ENCODE measurements at places on chromosomes 6 and 20.

DNA sequence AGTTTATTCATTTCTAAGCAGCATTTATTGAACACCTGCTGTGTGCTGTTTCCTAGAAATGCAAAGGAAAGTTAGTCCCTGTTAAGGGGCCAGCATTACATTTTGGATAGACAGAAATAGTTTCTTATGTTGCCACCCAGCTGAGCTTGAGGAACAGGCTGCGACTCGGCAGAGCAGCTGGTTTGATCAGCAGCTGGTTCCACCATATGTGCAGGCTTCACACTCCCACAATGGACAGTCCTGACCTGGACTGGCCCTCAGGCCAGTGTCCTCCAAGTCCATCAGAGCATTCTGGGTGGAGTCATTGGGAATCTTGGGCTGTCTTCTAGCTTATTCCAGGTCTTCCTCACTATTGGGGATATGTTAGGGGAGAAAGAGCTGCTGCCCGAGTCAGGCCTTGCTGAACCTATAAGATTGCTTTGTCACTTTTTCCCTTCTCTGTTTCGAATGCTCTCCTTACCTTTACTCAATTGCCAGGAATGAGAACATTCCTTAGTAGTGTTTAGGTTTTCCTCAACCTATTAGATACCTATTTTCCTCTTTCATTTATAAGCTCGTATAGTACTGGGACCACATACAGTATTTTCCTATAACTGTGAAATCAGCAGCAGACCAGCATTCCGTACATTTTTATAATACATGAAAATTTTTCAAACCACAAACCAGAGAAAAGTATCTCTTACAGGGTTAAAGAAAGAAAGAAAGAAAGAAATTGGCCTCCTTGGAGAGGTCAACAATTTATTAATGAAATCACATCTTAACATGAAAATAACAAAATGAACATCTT, 203.0 kb downstream of the FARS2 start:
- no peak for DNase-seq

DNA sequence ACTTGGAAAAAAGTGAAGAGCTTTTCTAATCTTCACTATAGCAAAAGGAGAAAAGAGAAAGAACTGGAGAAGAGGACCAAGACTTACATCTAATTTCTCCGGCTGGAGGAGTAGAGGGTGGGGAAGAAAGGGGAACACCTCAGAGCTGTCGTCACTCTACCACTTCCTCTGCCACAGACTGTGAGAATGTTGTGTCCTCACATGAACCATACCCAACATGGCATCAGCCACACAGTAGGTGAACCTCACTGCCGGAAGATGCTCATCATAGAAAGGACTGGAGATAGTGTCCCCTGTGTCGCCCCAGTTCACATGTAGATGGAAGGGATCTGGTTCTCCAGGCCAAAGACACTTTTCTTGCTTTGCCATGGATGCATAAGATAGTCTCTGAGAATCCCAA, 604.4 kb upstream of the NOX3 start:
- no peak for DNase-seq

DNA sequence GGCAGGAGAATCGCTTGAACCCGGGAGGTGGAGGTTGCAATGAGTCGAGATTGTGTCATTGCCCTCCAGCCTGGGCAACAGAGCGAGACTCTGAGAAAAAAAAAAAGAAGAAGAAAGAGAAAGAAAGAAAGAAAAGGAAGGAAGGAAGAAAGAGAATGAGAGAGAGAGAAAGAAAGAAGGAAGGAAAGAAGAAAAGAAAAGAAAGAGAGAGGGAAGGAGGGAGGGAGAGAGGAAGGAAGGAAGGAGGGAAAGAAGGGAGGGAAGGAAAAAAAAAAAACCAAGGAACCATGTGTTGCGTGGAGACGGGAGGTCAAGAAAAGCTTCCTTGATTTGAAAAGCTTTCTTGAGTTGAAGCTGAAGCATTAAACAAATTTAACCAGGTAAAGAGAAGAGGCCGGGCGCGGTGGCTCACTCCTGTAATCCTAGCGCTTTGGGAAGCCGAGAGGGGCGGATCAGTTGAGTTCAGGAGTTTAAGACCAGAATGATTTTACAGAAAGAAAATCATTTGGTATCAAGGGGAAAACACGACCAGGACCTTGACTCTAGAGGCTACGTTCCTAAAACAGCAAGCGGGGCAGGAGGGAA, 90.5 kb upstream of the PRSS16 start:
- DNase-seq: no peak

DNA sequence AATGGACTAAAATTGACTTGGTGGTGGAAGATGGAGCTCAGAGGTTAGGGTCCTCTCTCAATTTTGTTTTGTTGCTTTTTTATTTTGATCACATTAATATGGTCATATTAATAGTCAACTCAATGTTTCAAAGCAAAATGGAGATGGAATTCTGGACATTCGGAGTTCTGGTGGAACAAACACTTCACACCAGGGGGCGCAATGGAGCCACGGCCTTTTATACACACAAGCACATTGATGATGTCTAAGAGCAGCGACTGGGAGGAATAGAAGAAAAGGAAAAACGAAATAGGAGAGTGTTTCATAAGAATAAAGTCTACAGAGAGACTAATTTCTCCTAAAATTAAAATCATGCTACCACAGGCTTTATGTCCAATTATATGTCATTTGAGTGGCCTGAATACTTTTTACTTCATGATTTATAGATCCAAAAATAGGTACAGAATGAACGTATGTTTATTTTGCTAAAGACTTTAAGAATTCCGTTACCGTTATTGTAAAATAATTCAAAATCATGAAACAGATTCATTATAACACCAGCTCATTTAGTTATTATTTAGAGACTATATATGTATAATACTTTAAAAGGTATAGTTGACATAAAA, 197.6 kb upstream of the SASH1 start:
- DNase-seq: peak; percentile 47

DNA sequence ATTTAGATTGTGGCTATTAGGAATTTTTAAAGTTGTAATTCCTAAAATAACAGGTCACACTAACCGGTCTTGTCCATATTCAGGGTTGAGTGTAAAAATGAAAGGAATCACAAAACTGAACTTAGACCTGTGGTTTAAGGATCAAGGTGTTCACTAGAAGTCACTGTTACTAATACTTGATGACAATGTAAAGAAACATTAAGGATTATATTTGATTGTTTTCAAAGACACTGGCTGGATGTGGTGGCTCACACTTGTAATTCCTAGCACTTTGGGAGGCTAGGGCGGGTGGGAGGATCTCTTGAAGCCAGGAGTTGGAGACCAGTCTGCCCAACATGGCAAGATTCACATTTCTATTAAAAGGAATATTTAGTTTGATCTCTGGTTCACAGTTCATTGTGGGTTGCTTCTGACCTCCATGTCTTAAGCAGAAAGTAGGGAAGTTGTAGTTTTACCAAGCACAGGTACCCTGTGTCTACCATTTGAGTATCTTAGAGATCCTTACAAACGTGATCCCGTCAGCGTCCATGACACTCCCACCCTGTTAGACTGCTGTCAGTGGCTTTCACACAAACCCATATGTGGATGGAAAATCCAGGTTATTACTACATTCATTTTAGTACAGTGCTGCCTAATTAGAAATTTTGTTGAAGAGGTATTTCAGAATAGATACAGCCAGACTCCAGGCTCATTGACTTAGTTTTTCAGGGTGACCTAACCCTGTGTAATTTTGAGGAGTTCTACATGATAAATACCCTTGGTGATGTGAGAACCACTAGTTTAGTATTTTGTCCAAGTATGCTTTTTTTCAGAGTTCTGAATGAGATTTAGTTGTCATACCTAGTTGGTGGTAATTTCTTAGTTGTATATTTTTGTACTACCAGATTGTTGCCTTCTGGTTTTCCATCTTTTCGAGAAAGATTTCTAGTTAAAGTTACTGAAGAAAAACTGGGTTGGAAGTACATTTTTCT, 10.2 kb downstream of the SRSF3 start:
- DNase-seq: no peak

DNA sequence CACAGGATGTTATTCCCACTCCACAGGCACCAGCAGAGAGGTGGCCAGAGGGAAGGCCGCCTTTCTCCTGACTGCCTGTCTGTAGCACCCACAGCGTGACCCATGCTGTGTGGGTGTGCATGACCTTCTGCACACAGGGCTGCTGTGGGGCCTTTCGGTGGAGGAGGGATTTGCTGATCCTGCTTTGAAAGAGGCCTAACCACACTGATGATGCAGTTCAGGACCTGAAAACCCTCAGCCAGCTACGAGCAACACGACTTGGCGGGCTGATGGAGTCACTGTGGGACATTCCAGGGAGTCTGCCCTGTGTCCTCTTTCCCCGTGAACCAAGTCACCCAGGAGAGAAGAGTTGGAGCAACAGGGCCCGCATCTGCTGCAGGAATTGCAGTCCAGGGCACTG, 49.1 kb downstream of the SYTL3 start:
- DNase-seq: no peak

- no peak for DNase-seq
Observed at GRCh38 chr6:166636934-166637333, 9.9 kb upstream of the RPS6KA2 start.

- DNase-seq: no peak
Observed at GRCh38 chr6:156911581-156911980, 134.4 kb downstream of the ARID1B start.

DNA sequence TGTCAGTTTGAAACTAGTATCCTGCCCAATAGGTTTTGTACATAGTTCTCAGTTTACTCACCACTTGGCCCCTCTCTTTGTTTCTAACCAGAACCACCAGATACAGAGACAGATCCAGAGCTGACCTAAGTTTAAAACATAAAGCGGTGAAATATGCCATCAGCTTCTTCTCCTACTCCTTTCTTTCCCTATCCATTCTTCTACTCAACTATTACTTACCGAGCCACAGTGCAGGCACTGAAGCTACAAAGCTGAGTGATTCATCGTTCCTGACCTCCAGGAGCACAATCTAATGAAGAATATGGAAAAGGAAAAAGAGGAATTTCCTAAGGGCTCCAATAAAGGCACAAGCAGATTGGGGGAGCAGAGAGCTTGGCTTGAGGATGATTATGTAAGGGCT, 286.0 kb downstream of the FOXC1 start:
- no peak for DNase-seq

DNA sequence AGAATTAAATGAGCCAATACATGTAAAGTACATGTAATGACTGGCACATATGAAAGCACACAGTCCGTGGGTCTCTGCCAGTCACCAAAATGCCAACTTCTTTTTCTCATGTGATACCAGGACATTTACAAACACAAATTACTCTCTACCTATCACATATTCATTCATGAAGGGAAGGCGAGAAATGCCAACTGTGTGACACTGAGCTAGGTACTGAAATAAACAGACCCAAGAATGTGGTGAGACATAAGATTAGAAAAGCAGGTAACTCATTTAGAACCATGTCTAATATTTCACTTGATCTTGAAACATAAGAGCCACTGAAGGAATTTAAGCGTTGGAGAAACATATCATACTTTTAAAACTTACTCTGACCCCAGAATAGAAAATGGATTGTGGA, 41.4 kb downstream of the HBS1L start:
- DNase-seq: no peak

DNA sequence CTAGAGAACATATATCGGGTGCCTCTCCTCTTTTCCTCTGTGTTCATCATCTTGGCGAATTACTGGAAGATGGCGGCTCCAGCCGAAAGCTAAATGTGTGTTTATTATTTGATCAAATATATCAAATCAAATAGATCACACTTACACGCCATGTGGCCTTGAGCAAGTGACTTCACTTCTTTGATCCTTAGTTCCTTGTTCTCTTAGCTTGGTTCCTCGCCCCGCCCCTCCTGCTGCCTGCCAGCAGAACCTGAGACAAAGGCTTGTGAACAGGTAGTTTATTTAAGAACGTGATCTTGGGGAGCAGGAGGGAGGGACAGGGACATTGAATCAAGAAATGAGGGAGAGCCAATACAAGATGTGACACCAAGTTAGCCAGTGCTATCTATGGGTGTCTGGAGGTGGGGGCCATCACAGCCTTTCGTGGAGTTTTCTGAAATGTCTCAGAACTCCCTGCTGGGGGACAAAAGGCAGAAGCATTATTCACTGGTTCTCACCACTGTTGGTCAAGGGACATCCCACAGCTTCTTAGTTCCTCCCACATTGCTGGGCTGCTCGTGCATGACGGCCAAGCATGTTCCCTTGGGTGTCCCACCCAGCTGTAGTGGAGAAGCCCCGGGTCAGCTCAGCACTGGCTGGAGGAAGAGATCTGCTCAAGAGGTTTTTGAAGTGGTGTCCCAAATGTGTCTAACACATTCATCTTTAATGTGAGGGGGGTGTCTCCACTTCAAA, 44.9 kb upstream of the RNF24 start:
- DNase-seq: no peak

DNA sequence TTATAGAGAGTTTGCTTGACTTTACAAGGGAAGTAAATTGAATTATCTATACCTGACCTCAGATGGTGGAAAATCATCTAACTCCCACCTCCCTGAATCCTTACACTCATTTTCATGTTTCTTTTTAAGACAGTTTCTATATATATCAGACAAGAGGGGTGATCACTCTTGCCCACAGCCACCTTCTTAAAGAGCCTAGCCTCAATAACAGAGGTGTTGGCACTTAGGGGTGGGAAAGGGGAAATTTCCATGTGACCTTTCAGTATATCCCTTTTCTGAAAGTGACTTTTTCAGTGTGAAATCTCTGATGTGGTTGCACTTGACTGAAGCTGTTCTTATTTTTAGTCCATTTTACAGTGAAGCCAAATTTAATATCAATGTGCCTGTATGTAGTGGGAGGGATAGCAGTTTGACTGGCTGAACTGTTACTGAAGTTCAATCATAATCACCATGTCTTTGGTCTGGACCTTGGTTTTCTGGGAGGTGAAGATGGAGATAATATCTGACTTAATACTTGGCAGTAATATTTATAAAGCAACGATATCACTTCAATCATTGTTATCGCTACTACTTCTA, 141.3 kb downstream of the MAP3K7 start:
- no peak for DNase-seq

- DNase-seq: no peak
Observed at GRCh38 chr20:41577129-41578009, 40.8 kb downstream of the CHD6 start.

DNA sequence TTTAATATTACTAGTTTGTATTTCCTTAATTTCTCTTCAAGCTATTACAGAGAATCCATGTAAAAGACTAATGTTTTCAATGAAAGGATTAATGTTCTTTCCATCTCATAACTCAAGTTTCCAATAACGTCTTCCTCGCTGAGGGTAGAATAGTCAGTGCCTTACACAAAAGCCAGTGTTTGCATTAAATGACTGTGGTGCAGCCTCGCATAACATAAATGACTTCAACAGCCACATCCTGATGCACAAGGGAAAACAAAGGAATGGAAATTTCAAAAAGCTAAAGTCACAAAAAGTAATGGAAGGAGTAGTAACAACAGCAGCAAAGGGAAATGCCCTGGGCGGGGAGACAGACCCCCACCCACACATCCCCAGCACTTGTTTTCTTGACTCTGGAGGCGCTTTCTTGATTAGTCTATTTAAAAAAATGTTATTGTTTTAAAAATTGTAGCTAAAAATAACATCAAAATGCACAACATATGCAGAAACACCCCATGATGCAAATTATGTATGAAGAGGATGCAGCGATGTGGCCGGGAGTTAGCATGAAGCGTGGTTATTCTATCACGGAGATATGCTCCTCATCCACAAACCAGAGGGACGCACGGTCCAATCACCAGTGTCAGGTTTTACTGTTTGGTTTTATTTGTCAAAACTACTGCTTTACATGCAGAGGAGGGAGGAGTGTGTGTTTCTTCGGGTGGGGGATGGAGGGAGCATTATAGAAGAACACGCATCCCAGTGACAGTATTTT, 228.6 kb downstream of the GMPR start:
- DNase-seq: no peak
